ENCODE measurements at places on chromosomes 12 and 14.

- no peak for DNase-seq
Observed at GRCh38 chr12:107845980-107846659, 71.6 kb downstream of the ASCL4 start.

DNA sequence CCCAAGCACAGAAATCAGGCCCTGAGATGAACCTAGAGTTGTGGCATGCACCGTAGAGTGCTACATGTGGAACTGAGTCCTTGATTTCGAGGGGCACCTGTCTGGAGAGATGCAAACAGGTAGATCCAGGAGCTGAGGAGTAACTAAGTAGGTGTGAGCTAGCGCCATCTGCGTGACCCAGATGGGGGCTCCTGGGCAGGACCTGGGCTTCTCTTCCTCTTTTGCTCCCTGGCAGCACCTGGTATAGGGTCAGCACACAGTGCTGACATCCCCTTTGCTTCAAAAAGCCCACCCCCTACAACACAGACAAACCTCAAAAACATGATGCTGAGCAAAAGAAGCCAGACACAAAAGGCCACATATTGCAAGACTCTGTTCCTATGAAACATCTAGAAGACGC, 65.8 kb downstream of the PITPNM2 start:
- DNase-seq: peak; percentile 22

DNA sequence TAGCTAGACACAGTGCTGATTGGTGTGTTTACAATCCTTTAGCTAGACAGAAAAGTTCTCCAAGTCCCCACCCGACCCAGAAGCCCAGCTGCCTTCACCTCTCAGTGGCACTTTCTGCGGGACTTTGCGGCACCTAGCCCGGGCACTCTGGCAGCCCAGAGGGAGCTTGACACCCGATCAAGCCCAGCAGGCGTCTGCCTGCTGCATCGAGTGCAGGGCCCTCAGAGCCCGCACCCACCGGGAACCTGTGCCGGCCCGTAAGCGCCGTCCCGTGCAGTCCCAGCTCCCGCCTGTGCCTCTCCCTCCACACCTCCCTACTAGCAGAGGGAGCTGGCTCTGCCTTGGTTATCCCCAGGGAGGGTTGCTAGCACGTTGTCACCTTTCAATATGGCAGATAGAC, 631.0 kb upstream of the STXBP6 start:
- DNase-seq: no peak

DNA sequence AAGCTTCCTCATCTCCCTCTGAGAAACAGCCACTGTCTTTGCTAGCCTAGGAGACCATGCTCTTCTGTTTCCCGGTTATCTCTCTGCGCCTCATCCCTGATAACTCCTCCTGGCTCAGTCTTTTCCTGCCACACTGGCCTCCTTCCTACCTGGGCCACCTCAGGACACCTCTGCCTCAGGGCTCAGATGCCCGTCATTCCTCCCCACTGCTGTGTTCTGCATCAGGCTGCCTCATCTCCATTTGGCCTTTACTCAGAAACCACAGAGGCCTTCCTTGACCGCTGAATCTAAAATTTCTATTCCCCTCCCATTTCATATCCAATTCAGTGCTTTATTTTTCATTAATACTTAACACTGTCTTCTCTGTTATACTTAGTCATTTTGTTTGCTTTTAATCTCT, 311.0 kb upstream of the RGS6 start:
- no peak for DNase-seq

DNA sequence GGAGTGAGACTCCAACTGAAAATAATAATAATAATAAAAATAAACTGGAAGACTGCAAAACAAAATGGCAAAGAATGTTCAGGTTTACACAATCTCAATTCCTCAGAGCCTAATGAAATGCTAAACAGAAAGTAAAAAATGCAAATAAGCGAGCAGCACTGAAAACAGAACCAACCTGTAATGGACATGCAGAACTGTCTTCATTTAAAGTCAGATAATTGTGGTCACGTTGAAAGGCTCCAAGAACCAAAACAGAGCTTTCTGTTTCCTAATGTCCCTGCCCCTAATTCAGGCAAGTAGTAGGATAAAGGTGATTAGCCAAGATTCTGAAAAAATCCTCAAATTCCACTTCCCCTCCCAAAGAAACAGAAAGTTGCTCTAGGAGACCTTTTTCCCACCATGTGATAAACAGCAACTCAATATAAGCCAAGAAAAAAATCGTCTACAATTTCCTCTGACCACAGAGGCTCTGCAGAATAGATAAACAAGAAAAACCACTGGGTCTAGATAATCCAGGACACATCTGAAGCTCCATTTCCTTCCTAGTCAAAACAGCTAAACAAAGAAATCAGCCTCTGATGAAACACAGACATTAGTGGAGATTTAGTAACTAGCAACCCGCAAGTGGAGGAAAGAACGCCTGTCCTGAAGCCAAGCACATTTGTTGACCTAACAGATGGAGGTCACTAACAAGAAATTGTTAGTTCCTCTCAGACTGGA, 3.0 kb downstream of the MIS18BP1 start:
- DNase-seq: no peak

DNA sequence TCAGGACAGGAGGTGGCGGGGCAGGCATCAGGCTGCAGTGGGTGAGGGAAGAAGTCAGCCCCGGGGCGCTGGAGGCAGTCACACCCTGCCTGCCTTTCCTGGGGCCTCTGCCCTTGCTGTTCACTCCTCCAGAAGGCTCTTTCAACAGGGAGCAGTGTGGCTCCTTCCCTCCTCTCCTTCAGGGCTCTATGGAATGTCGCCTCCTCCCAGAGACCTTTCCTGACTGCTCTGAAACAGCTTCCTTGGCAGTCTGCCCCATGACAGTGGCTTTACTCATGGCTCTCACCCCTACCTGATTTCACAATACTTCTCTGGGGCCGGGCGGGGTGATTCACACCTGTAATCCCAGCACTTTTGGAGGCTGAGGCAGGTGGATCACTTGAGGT, 7.1 kb downstream of the RHOF start:
- peak; percentile 41 for DNase-seq

DNA sequence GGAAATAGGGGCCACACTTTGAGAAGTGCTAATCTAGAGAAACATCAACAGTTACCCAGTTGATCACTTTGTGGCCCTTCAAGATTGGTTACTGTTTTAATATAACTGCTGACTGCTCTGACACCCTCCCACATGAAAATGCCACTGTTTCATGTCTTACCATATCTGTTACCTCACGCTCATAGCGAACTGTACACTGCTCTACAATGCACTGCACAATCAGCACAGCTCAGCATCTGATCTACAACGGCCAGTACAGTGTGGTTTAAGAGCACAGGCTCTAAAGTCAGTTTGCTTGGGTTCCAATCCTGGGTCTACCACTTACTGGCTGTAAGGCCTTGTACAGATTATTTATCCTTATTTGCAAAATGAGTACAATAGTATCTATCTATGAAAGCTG, 39.1 kb downstream of the SPPL3 start:
- DNase-seq: no peak

- no peak for DNase-seq
Observed at GRCh38 chr12:130645751-130646150, 70.3 kb downstream of the RIMBP2 start.

DNA sequence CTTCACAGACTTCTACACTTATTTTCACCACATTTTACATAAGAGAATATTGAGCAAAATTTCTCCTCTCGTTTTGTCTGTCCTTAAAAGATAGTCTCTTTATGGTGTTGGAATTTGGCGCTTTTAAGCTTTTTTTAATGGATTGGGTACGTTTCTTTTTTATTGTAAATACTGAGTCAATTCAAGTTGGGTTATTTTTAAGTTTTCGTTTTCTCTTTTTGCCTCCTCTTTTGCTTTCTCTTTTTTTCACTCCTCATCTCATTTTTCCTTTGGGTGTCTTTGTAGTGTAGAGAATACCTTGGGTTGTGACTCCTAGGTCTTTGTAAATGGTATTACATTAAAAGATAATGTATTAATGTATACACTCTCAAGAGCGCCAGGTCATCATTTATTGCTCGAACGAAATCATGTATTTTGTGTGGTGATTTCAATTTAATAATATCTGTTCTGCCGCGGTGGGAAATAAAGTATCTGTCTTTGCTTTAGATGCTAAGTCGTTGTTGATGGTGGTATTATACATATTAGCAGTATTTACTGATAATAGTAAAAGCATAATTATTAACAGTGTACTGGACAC, 845 bp downstream of the TMX1 start:
- DNase-seq: no peak

DNA sequence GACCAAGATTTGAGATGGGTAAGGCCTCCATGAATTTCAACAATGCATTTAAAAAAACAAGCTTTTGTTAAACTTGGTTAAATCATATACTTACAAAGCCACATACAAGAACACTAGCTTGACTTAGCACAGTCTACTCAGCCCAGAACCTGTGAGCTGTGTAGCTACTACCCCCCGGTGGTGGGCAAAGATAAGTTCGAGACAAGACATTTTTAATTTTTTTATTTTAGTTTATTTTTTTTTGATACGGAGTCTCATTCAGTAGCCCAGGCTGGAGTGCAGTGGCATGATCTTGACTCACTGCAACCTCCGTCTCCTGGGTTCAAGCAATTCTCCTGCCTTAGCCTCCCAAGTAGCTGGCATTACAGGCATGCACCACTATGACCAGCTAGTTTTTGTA, 3.7 kb upstream of the NECAP1 start:
- DNase-seq: no peak

GRCh38 chr12:67437011-67437410, 167.9 kb downstream of the CAND1 start:
- no peak for DNase-seq

- DNase-seq: no peak
Observed at GRCh38 chr14:68575426-68575825, 217.4 kb downstream of the ZFP36L1 start.

GRCh38 chr12:109999649-109999971, 380 bp downstream of the ANKRD13A start:
- DNase-seq: no peak

GRCh38 chr12:118981285-118982211, at the start of gene SRRM4:
SRRM4 (plus strand) TSS chr12:118981541; CDS start chr12:118981883, 342 bp downstream.
- peak; percentile 63 for DNase-seq
